ENCODE measurements at places on chromosomes 11 and 22. TPM values are rescaled to one million over a fixed set of nuclear protein-coding genes. Genes with fewer than 3 reads are reported as not detected.
A peak's percentile ranks its signal among the peaks of the same experiment; 100 is the strongest.

The PIK3IP1 gene
- 32.1 TPM for total RNA-seq

The LARGE2 gene
- total RNA-seq, result 1.3 TPM

The PIH1D2 gene
- not detected for total RNA-seq

The TSSK2 gene
- total RNA-seq, result not detected

The OR4C5 gene
- not detected for total RNA-seq

The OR51B2 gene
- total RNA-seq, result not detected

The MS4A4E gene
- 0.96 TPM for total RNA-seq

The CLDN5 gene
- 126 TPM for total RNA-seq

The RBMXL2 gene
- 1.2 TPM for total RNA-seq

DNA sequence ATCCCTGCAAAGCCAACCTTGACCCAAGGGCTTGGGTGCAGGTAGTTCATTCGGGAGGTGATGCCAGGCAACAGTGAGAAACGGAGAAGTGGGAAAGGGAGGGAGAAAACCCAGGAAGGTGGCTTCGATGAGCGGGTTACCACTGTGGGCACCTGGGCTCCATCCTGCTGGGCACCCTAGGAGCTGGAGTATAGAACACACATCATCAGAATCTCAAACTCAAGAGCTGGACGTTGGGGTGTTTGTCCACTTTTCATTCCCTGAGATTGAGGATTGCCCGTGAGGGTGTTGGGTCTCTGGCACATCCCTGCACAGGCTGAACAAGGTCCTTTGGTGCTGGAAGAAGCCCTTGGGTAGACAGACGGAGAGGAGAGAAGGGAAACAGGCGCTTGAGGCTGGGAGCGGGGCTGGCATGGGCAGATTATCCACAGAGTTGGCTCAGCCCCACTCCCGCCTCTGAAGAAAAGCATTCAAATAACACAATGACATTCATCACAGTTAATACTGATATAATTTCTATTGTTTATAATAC, 70.4 kb downstream of the LRRC32 start:
- H3K27me3 ChIP-seq, result no peaks in the 10 kb centered on the region
- H3K4me3 ChIP-seq, result no peak overlapping the region
- no peak overlapping the region for H3K27ac ChIP-seq
- H3K4me1 ChIP-seq, result peaks cover 23% of the 10 kb centered on the region
- no peak for DNase-seq

- DNase-seq, result peak; percentile 47
- H3K36me3 ChIP-seq, result no peaks in the 10 kb centered on the region
- peak overlapping the region; percentile 62 for H3K27ac ChIP-seq
- H3K4me3 ChIP-seq, result no peak overlapping the region
Measured at GRCh38 chr11:130407978-130408377, 20.4 kb downstream of the ADAMTS8 start.

- H3K4me1 ChIP-seq, result no peaks in the 10 kb centered on the region
- no peak overlapping the region for H3K4me3 ChIP-seq
- H3K36me3 ChIP-seq, result no peaks in the 10 kb centered on the region
- H3K27ac ChIP-seq, result no peak overlapping the region
- DNase-seq, result no peak
Measured at GRCh38 chr22:33030923-33031525, 27.2 kb downstream of the SYN3 start.

- no peaks in the 10 kb centered on the region for H3K4me1 ChIP-seq
- H3K4me3 ChIP-seq, result no peak overlapping the region
- no peaks in the 10 kb centered on the region for H3K36me3 ChIP-seq
- DNase-seq, result no peak
Measured at GRCh38 chr22:19879643-19879991, 24.9 kb upstream of the GNB1L start.

- peak overlapping the region; percentile 38 for H3K4me3 ChIP-seq
- no peaks in the 10 kb centered on the region for H3K4me1 ChIP-seq
- H3K27ac ChIP-seq, result peak overlapping the region; percentile 70
Measured at GRCh38 chr11:94741022-94741679, 27.0 kb upstream of the AMOTL1 start.

DNA sequence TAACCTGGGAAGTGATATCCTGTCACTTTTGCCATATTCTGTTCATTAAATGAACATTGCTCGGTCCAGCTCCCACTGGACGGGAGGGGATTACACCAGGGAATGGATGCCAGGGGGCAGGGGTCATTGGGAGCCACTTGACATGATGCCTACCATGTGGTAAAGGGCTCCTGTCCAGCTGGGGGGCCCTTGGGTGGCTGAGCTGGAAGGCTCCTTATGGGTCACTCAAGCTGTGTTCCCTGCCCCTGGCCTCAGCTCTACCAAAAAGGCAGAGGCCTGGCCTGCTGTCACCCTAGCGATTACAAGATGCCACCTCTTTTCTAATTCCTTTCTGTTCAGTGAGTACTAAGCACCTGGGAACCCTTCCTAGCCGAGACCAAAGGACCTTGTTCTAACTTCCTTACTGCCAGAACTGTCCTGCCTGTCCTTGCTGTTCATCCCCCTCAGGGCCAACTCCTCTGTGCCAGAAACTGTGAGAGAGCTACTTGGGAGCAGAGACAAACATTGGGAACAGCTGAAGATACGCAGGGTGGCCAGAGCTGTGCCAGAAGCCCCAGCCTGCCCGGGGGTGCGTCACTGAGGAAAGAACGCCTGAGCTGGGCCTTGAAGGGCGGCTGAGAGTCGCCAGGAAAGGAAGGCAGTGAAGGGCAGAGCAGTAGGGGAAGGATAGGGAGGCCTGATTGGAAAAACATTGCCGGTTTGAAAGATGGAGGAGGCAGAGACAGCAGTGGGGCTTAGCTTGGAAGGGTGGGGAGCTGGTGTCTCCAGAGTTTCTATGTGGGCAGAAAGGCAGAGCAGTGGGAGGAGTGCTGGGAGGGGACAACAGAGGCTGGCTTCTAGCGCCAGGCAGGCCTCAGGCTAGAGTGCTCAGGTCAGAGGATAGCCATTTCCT, 12.7 kb upstream of the UVRAG start:
- no peaks in the 10 kb centered on the region for H3K36me3 ChIP-seq
- no peaks in the 10 kb centered on the region for H3K4me1 ChIP-seq
- DNase-seq, result no peak
- H3K27me3 ChIP-seq, result no peaks in the 10 kb centered on the region
- no peak overlapping the region for H3K27ac ChIP-seq

GRCh38 chr22:22879675-22880155, 7.9 kb upstream of the IGLL5 start:
- H3K4me3 ChIP-seq, result no peak overlapping the region
- DNase-seq, result no peak
- H3K27ac ChIP-seq, result no peak overlapping the region
- no peaks in the 10 kb centered on the region for H3K4me1 ChIP-seq

GRCh38 chr11:14273895-14274294, 85.1 kb downstream of the RRAS2 start:
- no peak overlapping the region for H3K27ac ChIP-seq
- no peaks in the 10 kb centered on the region for H3K4me1 ChIP-seq
- no peaks in the 10 kb centered on the region for H3K36me3 ChIP-seq
- H3K27me3 ChIP-seq, result no peaks in the 10 kb centered on the region
- DNase-seq, result no peak
- H3K4me3 ChIP-seq, result no peak overlapping the region

DNA sequence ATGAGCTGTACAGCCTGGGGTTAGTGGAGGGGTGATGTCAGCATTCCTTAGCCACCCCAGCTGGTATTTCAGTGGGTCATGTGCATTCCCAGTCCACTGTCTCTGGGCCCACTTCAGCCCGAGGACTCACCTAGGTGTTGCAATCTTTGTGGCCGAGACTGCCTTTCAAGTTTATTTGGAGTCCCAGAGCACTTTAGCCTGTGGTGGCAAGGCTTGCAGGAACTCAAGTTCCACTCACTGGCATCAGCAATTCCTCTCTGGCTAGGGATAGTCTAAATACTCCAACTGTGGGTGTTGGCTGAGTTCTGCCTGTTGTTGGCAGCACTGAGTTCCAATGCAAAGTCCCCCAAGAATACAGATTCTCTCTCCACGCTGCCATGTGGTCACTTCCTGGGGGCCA, 191.6 kb upstream of the PGR start:
- no peak overlapping the region for H3K4me3 ChIP-seq
- no peaks in the 10 kb centered on the region for H3K4me1 ChIP-seq
- no peak overlapping the region for H3K27ac ChIP-seq
- H3K27me3 ChIP-seq, result no peaks in the 10 kb centered on the region
- H3K36me3 ChIP-seq, result no peaks in the 10 kb centered on the region

DNA sequence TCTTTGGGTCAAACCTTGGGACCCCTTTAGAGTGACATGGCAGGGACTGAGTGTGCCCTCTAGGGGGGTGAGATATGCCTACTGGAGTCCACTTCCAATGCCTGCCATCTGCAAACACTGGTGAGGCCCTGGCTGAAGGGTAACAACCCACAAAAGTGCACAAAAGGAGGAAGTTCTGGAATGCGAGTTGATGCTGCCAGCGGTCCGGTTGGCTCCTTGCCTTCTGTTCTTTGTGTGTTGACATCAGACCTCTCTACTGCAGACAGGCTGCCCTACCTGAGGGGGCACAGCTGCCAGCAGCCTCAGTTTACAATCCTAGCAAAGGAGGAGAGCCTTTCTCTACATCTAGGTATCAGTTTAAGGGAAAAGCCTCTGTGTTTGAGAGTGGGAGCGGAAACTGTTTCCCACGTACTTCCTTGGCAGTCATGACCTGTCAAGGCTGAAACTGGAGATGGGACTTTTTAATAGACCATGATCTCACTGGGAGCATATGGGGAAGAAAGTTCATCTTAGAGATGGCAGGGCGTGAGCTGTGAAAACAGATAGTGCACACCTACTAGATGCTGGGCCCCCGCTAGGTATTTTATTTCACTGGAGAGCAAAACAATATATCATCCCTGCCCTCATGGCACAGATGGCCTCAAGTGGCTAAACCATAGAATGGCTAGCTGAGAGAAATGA, 27.2 kb downstream of the BMAL1 start:
- no peaks in the 10 kb centered on the region for H3K27me3 ChIP-seq
- H3K27ac ChIP-seq, result no peak overlapping the region
- H3K4me1 ChIP-seq, result peaks cover 25% of the 10 kb centered on the region
- no peaks in the 10 kb centered on the region for H3K36me3 ChIP-seq
- no peak for DNase-seq
- H3K4me3 ChIP-seq, result no peak overlapping the region

GRCh38 chr11:27512238-27512637, 5.7 kb upstream of the LIN7C start:
- no peaks in the 10 kb centered on the region for H3K27me3 ChIP-seq
- no peak overlapping the region for H3K4me3 ChIP-seq
- no peak for DNase-seq
- peaks cover 3% of the 10 kb centered on the region for H3K4me1 ChIP-seq
- no peak overlapping the region for H3K27ac ChIP-seq
- H3K36me3 ChIP-seq, result no peaks in the 10 kb centered on the region

DNA sequence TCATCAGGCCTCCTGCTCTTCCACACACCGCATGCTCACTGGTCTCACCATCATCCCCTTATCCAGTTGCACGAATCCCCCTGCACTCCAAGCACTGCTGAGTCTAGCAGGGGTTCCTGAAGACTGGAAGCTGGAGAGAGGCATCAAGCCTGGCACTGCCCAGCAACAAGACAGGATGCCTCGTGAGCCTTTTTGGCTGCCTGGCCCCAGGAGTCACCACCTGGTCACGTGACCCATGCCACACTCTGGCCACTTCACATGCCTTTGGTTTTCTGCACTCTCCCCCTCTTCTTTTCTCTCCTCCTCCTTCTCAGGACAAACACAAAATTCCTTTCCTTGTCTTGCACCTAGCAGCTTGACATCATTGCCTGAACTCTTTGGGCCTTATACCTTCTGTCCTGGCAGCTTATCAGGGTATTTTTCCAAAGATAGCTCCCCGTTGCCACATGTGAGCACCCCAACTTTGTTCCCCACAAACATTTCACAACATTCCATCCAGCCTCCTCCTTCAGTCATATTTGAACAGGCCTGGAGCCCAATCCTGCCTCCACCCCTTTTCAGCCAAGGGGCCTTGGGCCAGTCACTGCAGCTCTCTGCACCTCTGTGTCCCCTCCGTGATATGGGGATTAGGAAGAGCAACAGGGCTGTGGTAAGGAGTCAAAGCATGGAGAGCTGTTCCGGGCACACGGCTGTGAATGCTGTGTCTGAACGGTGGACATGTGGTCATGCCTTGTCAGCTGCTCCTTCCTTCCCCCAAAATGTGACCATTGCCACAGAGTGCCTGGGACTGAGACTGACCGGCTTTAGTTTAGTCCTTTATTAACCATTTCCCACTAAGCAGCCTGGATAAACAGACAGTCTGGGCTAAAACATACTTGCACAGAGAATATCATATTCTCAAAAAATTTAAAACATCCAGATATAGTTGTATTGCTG, 2.8 kb upstream of the PACSIN2 start:
- H3K27ac ChIP-seq, result peak overlapping the region; percentile 75
- no peak for DNase-seq
- H3K4me1 ChIP-seq, result peaks cover 36% of the 10 kb centered on the region
- H3K27me3 ChIP-seq, result no peaks in the 10 kb centered on the region
- no peaks in the 10 kb centered on the region for H3K36me3 ChIP-seq

DNA sequence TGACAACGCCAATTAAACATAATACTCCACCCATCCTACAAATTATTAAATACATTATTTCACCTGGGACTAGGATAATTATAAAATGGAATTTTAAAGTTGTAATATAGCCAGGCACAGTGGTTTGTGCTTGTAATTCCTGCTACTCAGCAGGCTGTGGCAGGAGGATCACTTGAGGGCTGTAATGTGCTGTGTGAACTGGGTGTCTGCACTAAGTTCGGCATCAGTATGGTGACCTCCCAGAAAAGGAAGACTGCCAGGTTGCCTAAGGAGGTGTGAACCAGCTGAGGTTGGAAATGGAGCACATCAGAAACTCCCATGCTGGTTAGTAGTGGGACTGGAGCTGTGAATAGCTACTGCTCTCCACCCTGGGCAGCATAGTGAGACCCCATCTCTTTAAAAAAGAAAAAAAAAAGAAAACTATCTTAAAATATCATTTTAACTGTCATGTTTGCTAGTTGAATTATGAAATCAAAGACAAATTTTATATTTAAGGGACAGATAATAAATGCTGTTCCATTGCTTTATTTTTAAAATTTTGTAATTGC, 28.0 kb downstream of the PPP6R2 start:
- H3K27ac ChIP-seq, result no peak overlapping the region
- DNase-seq, result no peak
- peaks cover 24% of the 10 kb centered on the region for H3K36me3 ChIP-seq
- H3K27me3 ChIP-seq, result no peaks in the 10 kb centered on the region
- no peaks in the 10 kb centered on the region for H3K4me1 ChIP-seq

- no peak for DNase-seq
- H3K27me3 ChIP-seq, result no peaks in the 10 kb centered on the region
- H3K36me3 ChIP-seq, result no peaks in the 10 kb centered on the region
- no peaks in the 10 kb centered on the region for H3K4me1 ChIP-seq
- H3K4me3 ChIP-seq, result no peak overlapping the region
Measured at GRCh38 chr11:7964873-7965272, 374 bp downstream of the NLRP10 start.

DNA sequence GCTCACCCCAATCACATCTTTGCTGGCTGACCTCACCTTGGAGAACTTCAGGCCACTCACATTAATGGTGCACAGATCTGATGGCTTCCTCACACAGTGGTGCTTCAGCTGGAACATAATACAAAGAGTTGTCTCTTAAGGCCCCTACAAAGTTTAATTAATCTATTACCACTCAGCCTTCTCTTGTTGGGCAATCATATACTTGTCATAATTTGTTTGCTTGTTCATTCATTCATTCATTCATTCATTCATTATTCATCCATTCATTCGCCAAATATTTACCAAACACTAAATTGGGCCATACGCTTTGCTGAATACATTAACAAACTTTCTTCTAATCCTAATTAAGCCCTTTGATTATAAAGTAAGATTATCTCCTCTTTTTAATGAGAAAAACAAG, 15.1 kb downstream of the XRRA1 start:
- DNase-seq, result no peak
- no peak overlapping the region for H3K4me3 ChIP-seq
- H3K27ac ChIP-seq, result no peak overlapping the region
- H3K4me1 ChIP-seq, result no peaks in the 10 kb centered on the region
- peaks cover 11% of the 10 kb centered on the region for H3K36me3 ChIP-seq

GRCh38 chr11:34451053-34451452, 12.3 kb downstream of the CAT start:
- H3K36me3 ChIP-seq, result peaks cover 63% of the 10 kb centered on the region
- no peaks in the 10 kb centered on the region for H3K27me3 ChIP-seq
- DNase-seq, result no peak
- H3K4me3 ChIP-seq, result no peak overlapping the region
- H3K27ac ChIP-seq, result no peak overlapping the region
